SJSA1 (cell line): ENCODE measurements at places on chromosomes 3 and 15. TPM values are rescaled to one million over a fixed set of nuclear protein-coding genes. Genes with fewer than 3 reads are reported as not detected.

- no peak for DNase-seq
Measured at GRCh38 chr15:31517711-31518110, 191.1 kb downstream of the KLF13 start.

- no peak for DNase-seq
Measured at GRCh38 chr3:37443363-37444035, 269.1 kb upstream of the LRRFIP2 start.

The MED12L gene
- total RNA-seq, result 0.29 TPM in 1 of 2 replicates, not detected in the other

DNA sequence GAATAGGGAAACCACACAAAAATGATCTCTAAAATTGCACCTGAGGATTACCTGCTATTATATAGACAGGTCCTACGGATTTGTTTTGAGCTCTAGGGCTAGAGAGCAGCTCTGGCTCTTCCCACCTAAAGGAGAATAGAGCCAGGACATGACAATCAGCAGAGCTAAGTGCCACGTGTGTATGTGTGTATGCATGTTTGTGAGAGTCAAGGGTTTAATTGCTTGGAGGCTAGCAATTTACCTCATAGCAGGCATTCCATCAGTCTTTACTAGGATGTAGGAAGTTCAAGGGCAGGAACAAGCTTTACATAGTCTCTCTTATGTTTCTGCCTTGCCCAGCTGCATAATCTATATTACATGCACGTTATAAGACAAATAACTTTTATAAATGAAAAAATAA lies 498.2 kb downstream of the NSUN3 start:
- DNase-seq, result no peak

The SCN11A gene
- total RNA-seq, result not detected in 2 replicates

The TRIM71 gene
- under 0.01 TPM in 1 of 2 replicates, not detected in the other for total RNA-seq

DNA sequence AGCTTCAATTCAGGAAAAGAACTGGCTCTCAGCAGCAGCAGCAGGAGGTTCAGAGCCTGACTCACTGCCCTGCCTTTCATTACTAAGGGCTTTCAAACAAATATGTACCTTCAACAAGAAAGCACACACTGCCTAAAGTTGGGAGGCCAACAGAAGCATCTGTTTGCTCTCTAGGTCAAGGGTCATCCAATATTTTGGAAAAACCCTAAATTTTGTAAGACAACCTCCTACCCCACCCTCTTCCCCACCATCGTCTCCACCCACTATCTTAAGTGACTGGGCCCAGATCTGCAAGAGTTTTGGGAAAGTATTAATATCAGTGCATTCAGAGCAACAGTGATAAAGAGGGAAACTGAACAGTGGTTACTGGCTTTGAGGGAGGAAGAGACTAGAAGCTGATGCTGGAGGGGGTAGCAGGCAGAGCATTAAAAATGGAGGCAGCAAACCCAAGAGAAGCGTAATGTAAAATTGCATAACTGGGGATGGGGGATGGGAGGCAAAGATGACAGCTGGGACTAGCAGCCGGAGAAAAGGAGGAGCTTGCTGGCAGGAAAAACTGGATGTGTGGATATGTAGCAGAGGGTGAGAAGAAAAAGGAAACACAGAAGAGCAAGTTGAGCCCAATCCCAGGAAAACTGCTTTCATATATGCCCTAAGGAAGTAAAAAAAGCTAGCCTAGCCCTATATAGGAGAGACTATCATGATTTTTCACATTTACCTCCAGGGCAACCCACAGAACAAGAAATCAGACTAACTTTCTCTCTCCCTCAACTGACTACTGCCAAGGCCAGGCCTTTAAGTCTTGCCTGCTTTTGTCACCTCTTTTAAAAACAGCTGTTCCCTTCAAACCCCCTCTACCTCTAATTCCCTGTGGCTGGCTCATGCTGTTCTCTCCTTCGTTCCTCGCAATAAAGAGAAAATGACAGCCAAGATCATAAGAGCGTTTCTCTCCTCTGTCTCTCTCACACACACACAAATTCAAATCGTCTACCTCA lies 31.4 kb downstream of the NPTN start:
- DNase-seq, result no peak

DNA sequence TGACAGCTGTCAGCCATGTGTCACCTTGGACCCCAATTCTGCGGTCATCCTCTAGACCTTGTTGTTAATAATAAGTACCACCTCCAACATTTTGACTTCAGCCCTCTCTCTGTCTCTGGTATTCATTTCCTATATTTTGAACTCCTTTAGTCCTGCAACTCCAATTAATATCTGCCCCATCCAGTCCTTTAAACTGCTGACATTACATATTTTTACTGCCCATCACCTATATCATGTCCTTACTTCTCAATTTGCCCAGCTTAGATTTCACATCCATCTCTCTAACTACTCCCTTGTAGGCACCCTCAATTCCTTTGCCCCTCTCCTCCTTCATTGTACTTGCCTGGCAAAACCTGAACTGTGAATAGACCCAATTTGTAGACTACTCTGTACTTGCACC lies 73.5 kb downstream of the SCN10A start:
- no peak for DNase-seq

GRCh38 chr3:190260301-190260700 lies 61.9 kb downstream of the CLDN1 start:
- no peak for DNase-seq

The GABRA5 gene
- not detected in 2 replicates for total RNA-seq

The ARGFX gene
- not detected in 2 replicates for total RNA-seq

The SEMA3G gene
- total RNA-seq, result 0.13 TPM in 1 of 2 replicates, not detected in the other

DNA sequence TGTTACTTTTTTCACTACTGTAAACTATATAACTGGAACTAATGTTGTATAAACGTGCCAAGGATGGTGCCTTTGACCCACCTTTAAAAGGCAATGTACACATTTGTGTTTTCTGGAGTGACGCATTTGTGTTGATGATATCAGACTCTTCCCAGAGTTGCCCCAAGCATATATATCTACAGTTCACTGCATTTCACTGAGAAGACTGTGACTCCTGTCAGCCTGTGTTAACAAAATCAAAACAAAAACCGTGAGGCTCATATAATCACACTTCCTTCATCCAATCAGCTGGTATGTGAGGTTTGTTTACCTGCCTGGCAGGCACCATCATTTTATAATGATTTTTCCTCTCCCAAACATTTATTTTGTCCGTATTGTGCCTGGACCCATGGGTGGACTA lies 117.6 kb upstream of the ROBO1 start:
- DNase-seq, result no peak

DNA sequence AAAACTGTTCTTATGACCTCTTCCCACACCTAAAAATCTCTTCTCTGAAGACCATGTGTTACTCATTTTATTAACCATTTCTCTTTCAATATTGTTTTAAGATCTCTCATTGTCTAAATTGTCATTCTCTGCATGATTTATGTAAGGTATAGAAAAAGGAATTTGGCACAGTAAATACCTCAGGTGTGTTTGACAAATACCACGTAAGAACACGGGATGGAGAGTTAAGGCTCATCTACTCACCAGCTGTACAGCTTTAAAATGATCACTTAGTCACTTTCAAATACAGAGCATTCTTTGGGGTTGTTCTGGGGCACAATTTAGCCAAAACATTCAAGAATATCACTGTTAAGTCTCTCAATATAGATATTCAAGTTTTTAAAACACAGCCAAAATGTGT lies 627.1 kb downstream of the MCTP2 start:
- DNase-seq, result no peak

- no peak for DNase-seq
Measured at GRCh38 chr3:191345334-191345733, 15.0 kb upstream of the UTS2B start.
